ENCODE measurements at places on chromosomes 1 and 21.

DNA sequence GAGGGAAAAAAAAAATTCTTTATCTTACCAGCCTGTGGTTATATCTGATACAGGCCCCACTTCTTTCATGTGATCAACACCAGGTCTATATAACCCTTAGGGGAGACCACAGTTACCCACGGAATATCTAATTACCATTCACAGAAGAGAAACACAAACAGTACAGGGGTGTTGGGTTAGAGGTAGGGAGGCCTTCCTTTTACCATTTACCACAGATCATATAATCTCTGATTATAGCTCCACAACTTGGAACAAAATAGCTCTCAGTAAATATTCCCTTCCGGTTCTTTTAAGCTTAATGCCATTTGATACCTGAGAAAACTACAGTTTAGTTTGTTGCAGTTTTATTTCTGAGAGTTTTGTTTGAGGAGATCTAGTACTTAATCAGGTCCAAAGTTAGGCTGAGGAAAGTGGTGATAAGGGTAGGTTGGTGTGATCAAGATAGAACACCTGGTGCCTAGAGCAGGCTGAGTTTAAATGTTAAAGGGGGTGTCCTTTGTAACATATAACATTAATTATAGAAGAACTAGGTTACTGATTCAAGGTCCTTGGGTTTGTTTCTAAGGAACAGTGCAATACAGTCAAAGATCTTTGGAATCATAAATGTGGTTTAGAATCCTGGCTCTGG is 14.1 kb downstream of the EPB41 start:
- no peak for DNase-seq

DNA sequence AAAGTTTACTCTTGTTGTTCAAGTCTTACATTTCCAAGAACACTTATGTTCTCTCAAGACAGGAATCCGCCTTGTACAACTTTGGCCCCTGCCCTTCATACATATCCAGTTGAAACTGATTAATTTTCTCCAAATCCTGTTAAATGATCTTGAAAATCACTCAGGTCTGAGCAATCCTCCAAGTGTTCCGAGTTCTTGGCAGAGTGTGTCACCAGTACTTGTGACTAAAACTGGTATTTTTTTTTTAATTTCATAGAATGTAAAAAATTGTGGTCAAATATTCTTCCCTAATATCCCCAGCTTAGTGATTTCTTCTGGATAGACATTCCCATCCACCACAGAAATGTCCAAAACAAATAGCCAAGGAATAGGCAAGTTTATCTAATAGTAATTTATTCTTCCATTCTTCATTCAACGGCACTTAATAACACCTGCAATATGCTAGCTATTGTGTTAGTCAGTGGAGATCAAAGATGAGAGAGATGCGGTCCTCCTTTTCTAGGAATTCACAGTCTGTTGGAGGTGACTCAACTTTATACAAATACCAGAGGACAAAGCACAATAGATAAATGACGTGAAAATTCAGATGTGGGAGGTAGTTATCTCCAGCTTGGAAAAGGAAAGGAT is 71.4 kb downstream of the DIRAS3 start:
- no peak for DNase-seq

DNA sequence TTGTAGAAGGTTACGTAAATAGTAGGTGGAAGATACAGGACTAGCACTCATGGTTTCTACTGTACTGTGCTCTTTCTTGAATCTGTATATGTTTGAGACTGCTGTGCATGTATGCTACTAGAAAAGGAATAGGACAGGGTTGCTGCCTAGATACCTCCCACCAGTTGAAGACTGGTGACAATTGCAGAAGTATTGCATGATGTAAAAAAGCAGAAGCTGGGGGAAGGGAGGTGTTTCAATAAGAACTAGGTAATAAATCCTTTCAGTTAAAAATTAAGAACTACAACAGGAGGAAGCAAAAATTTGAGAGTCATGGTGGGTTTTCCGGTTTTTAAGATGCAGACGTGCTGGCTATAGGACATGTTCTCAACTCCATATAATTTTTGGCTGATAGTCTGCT is 88.1 kb downstream of the CCDC30 start:
- DNase-seq = no peak

- no peak for DNase-seq
Measured at GRCh38 chr1:94530373-94530878, 11.1 kb downstream of the F3 start.

- DNase-seq = no peak
Measured at GRCh38 chr1:207856276-207857023, 54.5 kb downstream of the CD34 start.

GRCh38 chr1:50155541-50155940 is 46.8 kb downstream of the ELAVL4 start:
- no peak for DNase-seq

DNA sequence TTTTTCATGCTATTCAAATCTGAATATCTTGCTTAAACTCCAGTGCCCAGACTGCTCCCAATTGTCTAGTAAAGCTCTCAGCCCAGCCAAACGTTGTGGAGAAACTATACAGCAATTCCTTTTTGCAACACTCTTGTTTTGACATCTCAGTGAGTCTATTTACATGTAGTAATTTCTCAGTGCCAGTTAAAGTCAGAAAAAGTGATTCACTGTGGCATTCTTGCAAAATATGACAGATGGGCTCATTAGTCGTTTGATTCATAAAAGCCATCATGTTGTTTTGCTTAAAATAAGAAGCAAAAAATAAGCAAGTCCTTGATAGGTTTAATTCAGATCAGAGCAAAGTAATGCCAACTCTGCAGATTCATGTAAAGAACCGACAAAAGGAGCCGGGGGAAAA is 20.7 kb upstream of the TMPRSS15 start:
- DNase-seq = no peak

GRCh38 chr1:7011826-7012225 is 226.6 kb downstream of the CAMTA1 start:
- peak; percentile 14 for DNase-seq

DNA sequence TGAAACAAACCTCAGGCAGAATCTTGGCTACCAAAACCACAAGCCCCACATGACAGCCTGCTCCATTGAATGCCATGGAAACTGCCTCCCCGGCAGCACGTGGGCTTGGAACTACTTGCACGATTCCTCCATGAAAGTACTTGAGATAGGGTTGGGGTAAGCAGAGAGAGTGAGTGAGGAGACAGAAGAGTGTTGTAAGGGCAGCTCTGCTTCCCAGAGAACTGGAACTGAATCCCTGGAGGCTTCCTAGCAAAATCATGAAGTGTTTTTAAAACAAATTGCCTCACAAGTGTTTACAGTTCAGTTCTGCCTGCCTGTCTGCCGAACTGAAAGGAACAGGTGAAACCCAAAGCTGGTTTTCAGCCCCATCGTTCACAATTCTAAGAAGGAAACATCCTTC is 35.3 kb upstream of the DNASE2B start:
- no peak for DNase-seq

GRCh38 chr1:217088011-217088410 is 364.8 kb upstream of the ESRRG start:
- DNase-seq = no peak

DNA sequence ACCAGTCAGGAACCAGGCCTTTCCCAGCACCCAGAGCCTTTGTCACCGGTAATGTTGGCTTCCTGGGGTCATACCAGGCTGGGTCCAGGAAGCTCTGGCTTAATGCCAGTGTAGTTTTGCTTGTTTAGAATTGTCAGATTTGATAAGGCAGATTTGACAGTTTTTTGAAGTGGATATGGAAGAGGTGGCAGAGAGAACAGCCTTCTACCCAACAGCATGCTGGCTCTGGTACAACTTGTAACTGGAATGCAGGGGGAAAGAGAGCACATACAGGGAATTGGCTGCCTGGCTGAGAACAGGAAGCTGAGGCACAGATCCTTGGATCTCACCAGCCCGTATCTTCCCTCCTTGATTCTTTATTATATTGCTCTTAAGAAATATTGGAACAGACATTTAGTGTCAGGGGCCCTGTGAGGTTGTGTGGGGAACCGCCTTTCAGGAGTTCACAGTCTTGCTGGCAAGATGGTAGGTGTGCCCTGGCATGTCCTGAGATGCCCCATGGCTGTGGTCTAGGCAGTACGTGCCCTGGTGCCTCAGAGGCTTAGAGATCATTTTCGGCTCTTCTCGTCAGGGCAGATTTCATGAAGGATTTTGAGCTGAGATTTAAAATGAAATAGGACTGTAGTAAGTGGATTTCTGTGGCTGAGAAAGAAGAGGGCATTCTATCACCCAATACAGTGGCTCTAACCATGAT is 227.0 kb downstream of the PBX1 start:
- no peak for DNase-seq

GRCh38 chr1:231242516-231243198 is 1.6 kb downstream of the GNPAT start:
- no peak for DNase-seq

DNA sequence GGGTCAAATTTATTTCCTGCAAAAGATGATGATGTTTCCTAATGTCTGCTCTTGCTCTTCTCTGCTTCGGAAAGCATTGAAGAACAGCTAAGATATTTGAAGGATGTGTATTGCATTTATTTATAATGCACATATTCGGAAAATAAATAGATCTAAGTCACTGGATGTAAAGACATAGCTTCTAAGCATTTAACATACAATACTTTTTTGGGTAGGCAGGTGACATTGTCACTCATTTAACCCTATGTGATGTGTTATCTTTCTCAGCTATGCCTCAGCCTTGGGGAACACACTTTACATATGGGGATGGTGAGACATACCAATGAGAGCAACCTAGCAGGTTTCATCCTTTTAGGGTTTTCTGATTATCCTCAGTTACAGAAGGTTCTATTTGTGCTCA is at the start of gene OR2G2:
Gene OR2G2 (plus strand): TSS at position 301 of the 400 bp plus-strand sequence. CDS start 0 bp downstream, at position 301.
- DNase-seq = no peak

- DNase-seq = no peak
Measured at GRCh38 chr1:151011154-151011850, 3.1 kb downstream of the PRUNE1 start.

DNA sequence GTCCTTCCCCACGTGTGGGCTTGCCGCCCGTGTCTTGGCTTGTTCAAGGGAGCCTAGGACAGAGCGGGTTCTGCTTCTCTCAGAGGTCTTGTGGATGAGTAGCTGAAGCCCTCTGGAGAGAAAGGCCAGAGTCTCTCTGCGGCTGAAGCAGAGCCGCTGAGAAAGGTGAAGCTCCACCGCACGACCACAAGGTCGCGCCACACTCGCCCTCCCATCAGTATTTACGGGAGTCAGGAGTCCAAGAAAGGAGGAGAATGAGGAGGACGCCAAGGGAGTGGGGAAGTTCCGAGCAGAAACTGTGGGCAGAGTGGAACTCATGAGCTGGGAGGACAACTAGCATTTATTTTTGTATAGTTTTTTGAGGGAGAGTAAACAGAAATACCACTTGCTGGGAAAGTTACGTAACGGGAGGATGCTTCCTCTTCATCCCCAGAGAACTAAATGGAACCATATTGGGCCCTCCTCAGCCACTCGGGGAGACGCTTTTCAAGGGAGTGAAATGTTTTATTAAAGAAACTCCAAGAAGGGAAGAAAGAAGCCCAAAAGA is 51.6 kb upstream of the HAO2 start:
- DNase-seq = no peak

DNA sequence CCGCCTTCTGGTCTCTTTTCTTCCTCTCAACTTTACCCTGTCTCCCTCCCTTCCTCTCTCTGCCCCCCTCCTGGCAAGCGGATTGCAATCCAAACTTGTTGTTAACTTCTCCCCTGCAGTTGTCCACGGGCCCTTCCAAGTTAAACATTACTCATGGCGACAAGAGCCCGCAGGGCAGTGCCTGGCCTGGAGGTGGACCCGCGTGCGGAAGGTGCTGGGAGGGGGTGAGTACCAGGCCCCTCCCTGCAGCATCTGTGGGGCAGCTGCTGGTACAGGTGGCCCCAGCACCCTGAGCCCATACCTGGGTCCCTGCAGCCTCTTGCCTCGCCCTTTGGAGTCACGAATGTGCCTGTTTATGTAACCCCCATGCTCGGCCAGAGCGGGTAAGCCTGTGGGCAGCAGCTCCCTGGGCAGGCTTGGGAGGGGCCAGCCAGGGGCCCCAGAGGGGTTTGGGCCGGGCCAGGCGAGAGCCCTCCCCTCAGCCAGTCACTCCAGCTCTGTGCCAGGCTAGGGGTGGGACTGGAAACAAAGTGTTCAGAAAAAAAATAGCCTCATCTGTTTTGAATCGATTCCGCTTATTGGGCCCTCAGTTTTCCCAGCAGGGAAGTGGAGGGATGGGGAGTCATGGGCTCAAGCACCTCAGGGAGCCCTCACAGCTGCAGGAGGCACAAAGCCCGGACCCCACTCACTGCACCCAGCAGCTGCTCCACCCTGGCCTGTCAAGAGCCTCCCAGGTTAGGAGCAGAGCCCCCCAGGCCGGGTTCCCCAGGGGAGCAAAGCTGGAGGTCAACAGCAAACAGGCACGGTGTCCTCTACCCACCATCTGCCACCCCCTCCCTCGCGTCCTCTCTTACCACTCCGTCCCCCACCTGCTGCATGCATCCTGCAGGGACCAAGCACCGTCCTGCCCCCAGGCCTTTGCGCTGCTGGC is 14.0 kb upstream of the FAAP20 start:
- no peak for DNase-seq

DNA sequence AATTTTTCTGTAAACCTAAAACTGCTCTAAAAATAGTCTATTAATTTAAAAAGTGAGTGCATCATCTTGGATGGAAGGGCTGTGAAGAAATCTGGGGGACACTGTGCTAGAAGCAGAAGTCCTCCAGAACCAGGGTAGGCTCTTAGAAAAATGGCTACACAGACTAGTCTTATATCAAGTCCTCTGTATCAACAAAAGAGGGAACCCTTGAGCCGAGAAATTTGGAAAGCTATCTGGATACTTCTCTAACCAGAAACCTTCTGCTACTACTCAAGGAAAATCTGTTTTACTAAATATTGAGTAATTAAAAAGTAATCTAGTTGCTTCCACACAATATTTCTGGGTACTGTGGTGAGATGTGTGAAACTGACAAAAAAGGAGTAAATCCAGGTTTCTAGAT is 92.1 kb downstream of the WDR3 start:
- no peak for DNase-seq

- no peak for DNase-seq
Measured at GRCh38 chr1:210558302-210558701, 229.6 kb downstream of the HHAT start.

DNA sequence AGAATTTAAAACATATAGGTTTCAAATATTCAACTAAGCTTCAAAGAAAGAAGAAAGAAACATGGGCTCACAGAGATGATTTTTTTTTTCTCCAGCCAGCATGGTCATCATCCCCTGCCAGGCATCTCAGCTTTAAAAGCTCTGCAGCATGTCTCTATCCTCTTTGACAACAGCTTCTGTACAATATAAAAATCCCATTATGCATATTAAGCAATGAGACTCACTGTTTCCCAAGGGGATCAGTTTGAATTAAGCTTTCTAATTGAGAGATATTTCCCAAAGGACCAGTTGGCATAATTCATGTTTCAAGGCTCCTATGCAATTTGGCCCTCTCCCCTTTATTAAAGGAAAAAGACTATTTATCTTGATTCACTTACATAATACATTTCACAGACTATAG is 220.3 kb downstream of the GRIK1 start:
- DNase-seq = no peak

Measured in ecto neural progenitor cell (in vitro differentiated cells).